ENCODE measurements at places on chromosomes 3 and 15.

DNA sequence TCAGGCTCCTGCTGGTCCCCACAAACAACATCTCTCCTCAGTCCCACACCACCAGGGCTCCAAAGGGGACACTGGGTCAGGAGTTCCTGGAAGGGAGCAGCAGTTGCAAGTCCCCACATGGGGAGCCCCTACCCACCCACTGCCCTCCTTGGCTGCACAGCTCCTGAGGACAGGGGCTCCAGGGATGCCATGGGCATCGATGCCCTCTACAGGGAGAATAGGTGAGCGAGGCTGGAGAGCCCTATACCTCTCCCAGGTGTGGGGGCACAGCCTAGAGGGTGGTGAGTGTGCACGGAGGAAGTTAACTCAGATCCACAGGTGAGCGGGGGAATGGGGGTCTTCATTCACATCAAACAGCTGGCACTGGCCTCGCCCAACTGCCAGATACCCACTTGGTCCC lies 141.2 kb upstream of the LINGO1 start:
- DNase-seq, result no peak

GRCh38 chr15:64630396-64631107 lies 144.8 kb downstream of the RBPMS2 start:
- no peak for DNase-seq

- DNase-seq, result no peak
Observed at GRCh38 chr3:76694063-76694462, 345.8 kb upstream of the ROBO2 start.

GRCh38 chr15:79412429-79412828 lies 19.7 kb upstream of the MINAR1 start:
- no peak for DNase-seq

GRCh38 chr3:76436894-76437293 lies 603.0 kb upstream of the ROBO2 start:
- DNase-seq, result no peak

GRCh38 chr15:39511916-39512260 lies 69.0 kb upstream of the THBS1 start:
- no peak for DNase-seq

DNA sequence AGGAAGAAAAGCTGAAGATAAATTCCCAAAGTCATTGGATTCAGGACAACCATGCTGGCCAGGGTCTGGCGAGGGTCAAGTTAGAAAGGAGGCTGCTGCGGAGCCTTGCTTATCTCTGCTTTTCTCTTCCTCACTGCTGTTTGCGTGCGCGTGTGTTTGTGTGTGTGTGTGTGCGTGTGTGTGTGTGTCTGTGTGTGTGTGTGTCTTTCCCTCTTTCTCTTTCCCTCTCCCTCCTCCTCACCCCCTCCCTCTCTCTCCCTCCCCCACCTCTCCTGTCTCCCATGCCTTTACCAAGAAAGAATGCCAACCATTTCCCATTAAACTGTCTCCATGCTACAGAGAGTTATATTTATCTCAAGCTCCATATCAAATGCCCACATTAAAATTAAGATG lies at the start of gene COLQ:
TSS of gene COLQ (minus strand) at position 134 of the 393 bp plus-strand sequence. CDS start at position 53, 81 bp downstream.
- DNase-seq, result no peak

- no peak for DNase-seq
Observed at GRCh38 chr15:45134682-45135604, 5.1 kb downstream of the DUOX1 start.

- DNase-seq, result no peak
Observed at GRCh38 chr15:54387799-54388198, 409.6 kb downstream of the UNC13C start.

DNA sequence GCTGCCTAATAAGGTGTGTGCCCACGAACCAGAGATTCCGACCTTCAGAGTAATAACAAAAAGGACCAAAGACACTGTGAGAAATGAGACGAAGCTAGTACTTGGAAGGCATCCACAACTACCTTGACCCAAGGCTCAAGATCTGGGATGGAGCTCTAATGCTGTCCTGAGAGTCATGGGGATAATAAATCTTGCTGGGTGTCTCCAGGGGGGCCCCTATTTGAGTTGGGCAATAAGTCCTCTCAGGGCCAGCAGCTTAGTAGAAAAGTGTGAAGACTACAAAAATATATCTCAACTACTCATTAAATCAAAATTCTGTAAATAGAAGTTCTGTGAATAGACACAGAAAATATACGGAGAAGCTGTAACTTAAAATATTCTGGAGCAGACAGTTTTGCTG lies 2.9 kb upstream of the NDN start:
- no peak for DNase-seq

- DNase-seq, result no peak
Observed at GRCh38 chr3:172848910-172849309, 98.4 kb downstream of the ECT2 start.

GRCh38 chr3:48716508-48716981 lies 476 bp downstream of the IP6K2 start:
- DNase-seq, result no peak

GRCh38 chr3:29850641-29851040 lies 569.8 kb downstream of the RBMS3 start:
- DNase-seq, result no peak

GRCh38 chr15:31017311-31017710 lies 25.9 kb upstream of the MTMR10 start:
- no peak for DNase-seq
